Suppressor macrophage treated with lipopolysaccharide for 1 hour (primary cell): ENCODE measurements at places on chromosomes 6 and 20.

DNA sequence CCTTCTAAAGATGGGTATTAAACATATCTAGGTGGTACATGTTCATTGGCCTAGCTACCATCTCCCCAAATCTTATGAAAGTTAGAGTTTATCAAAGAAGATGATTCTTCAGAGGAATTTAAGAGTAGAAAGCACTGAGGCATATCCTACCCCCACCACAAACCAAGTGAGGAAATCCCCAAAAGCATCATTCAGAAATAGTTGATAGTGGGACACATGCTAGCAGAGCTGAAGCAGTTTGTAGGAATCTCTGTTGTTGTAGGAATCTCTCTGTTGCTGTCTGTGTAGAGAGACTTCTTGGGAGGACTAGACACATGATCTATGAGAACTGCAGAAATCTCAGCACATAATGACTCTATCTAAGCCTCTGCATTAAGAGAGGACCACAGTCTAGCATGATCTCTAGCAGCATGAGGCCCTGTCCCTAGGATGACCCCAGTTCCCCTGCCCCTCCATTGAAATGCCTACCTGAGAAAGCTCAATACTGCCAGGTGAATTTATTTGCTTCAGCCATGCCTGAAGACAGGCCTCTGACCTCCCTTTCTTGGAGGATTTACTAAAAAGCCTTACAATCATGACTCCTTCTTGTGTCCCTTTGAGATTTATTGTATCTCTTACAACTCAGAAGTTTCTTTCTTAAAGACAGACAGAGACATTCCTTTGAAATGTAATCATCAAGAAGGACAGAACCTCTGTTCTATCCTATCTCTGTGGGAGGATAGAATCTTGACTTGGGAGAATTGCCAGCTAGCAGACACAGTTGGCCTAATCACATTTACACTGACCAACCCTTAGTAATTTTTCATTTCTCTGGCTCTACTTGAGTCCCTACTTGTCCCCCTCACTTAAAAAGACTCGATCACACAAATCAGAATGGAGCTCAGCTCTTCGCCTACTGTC, 582.4 kb downstream of the PHF3 start:
- no peak for DNase-seq

DNA sequence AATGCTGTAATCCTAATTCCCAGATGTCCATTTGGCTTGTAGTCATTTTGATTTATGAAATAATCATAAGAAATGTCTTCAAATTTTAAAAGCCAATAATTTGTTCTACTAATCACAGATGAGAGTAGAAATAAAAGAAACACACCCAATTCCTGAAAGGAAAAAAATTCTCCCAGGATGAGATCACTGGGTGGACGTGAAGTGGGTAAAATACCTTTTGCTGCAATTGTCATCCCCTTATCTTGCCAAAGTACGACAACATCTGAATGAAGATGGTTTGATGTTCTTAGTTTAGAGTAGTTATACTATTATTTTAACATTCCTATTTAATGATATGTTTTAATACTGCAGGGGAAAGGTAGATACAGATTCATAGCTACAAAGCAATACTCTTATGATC, 33.7 kb downstream of the MTHFD1L start:
- no peak for DNase-seq

DNA sequence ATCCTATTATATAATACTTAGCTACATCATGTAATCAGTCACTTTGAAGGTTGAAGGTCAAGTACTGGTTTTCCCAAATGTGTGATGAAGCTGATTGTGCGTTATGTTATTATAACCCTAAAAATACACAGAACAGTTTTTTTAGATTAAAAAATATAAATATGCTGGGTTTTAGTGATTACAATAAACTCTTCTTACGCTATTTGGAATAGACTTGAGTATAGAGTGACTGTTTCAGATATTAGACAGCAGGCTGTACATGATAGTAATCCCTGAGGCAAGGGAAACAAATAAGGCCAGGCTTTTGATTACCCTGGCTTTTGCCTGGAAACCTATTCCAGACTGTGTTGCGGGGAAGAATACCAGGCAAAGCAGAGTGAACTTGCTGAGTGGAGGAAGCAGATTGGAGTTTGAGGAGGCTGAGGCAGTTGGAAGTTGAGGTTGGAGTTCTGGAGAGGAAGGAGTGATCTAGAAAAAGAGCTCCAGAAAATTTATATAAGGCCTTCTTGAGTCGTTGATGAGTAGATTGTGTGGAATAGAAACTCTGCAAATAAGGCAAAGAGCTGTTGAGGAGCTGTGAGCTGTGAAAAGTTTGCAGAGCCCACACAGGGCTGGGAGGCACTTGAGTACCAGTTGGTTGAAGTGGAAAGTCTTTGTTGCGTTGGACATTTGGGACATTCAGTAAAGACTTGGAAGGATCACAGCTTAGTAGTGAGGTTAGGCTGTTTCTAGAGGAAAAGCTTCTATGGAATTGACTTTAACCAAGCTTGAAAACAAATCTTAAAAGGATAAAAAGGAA, 26.4 kb downstream of the MAP3K4 start:
- no peak for DNase-seq

DNA sequence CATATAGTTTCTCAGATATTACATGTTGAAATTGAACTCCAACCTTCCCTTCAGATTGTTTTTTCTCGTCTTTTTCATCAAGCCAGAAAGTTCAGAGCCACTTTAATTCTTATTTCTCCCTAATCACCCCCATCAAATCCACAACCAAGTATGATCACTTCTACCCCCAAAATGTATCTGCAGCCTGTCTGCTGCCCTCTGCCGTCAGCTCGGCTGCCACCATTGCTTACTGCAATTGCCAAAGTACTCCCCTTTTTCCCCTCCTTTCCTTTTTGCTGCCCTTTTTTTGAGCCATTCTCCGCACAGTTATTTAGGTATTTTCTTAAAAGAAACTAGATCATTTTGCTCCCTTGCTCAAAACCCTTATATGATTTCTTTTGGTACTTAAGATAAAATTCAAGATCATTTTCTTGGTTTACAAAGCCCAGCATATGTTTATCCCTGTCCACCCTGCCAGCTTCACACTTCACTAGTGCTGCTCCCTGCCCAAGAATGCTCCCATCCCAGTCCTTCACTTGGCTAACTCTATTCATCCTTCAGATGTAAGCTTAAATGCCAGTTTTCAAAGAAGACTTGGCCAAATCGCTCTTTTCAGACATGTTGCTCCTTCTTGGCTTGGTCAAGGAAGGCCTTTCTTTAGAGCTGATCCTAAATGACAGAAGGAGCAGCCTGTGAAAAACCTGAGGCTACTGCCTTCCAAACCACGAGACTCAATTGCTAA, 63.7 kb downstream of the SH3BGRL2 start:
- DNase-seq, result no peak

- no peak for DNase-seq
These were observed 35.6 kb upstream of the MICB start for GRCh38 chr6:31462026-31462963.
